Renal pelvis (tissue), 12 donors: ENCODE measurements at places on chromosomes 7 and 10.

DNA sequence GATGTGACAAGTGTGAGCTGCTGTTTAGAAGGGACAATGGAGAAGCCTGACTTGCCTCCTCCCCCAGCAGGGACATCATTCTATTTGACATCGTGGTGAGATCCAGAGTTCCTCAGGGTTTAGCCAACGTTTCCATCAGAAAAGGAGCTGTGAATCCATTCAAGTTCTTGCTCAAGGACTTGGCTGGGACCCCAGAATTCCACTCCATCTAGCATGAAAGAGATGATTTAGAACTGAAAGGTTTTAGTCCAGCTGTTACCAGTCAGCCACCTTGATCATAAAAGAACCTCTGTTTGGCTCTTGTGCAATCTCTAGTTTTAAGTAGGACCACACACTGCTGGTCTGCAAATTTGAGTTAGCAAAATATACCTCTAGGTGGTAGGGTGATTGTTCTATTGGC, 337.6 kb downstream of the FRMD4A start:
- no peak for DNase-seq

DNA sequence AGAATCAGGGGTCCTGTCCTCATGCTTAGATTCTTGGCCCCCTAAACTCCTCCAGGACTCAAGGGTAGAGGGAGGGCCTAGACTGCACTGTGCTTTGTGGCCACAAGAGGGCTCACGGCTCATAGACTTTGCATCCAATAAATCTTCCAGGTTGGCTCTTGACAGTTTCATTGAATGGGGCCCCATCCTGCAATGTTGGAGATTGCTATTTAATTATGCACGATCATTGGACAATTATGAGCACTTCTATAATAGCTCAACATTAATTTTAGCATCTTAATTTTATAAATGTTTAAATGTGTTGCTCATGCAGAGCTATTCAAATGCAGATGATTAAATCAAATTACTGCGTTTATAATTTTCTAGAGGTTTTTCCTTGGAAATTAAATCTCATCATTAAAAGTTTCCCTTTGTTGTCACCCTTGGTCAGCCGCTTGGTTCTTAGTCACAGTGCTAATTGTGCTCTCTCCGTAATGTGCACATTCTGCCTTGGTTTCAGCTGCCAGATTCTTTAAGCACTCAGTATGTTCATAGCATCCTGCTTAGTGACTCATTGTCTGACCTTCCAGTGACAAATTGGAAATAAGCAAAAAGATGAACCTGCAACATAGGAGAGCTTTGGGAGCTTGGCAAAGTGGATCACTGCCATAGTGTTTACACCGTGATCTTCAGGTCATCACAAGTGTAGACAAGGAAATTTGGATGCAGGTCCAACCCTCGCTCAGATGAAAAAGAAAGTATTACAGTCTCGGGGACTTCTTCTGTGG, 33.4 kb upstream of the PLPP4 start:
- DNase-seq: peak; percentile 19

- DNase-seq: no peak
Measured at GRCh38 chr10:46524472-46525176, 31.8 kb downstream of the GPRIN2 start.

DNA sequence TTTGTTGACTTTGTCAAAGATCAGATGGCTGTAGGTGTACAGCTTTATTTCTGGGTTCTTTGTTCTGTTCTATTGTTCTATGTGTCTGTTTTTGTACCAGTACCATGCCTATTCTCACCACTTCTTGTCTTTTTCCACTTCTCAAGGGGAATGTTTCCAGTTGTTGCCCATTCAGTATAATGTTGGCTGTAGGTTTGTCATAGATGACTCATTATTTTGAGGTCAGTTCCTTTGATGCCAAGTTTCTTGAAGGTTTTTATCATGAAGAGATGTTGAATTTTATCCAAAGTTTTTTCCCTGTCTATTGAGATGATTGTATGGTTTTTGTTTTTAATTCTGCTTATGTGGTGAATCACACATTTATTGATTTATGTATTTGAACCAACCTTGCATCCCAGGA, 216.7 kb upstream of the RNF32 start:
- DNase-seq: no peak

GRCh38 chr7:138565451-138566114, 105.5 kb downstream of the TRIM24 start:
- no peak for DNase-seq

DNA sequence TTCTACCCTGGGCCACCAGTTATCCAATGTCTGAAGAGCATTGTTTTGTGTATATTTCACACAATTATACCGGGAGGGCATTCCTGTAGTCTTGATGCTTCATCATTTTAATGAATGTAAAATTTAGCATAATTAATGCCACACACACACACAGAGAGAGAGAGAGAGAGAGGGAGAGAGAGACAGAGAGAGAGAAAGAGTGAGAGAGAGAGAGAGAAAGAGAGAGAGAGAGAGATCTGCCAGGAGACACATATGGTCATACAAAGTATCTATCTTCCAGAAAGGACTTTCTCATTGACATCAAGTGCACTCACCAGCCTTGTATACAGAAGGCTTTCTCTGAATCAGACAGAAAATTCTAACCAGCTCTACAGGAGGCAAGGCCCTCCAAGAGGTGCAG, 72.3 kb downstream of the KLF6 start:
- no peak for DNase-seq

GRCh38 chr10:112465299-112465883, 18.4 kb downstream of the VTI1A start:
- no peak for DNase-seq

DNA sequence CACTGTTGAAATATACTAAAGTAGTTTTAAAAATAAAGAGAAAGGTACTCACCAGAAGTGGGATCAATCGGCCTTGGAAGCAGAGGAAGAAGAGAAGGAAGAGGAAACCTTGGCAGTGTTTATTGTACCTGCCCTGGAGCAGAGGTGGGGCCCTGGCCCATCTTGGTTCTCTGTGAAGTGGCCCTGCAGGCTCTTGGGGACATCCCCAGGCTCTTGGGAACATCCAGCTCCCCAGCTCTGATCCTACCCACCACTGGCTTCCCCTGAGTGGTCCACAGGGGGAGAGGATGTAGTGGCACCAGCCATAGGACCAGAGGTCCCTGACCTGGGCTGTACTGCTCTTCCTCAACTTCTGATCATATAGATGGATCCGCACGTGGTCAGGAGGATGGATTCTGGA, 22.3 kb upstream of the RET start:
- no peak for DNase-seq

GRCh38 chr10:58010073-58010702, 257.5 kb downstream of the IPMK start:
- DNase-seq: no peak

DNA sequence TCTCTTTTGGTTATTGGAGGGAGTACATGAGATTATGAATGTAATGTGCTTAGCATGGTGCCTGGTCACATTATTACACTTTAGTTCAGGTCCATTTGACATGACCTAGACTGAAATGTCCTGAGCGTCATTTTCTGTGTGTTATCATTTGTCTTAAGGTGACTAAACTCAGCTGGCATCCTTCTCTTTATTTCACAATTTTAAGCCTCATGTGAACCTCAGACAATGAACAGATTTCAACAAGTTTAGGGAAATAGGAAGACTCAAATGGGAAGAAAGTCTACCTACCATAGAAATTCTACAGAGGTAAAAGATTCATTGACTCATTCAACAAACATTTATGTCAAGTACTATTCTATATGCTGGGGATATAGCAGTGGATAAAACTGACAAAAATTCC, 70.2 kb upstream of the EXOC6 start:
- DNase-seq: no peak

GRCh38 chr10:62580396-62580795, 206.2 kb downstream of the ZNF365 start:
- DNase-seq: no peak

- DNase-seq: peak; percentile 12
Measured at GRCh38 chr7:111380945-111381344, 181.3 kb downstream of the IMMP2L start.

- no peak for DNase-seq
Measured at GRCh38 chr7:156025675-156026074, 213.4 kb upstream of the SHH start.

DNA sequence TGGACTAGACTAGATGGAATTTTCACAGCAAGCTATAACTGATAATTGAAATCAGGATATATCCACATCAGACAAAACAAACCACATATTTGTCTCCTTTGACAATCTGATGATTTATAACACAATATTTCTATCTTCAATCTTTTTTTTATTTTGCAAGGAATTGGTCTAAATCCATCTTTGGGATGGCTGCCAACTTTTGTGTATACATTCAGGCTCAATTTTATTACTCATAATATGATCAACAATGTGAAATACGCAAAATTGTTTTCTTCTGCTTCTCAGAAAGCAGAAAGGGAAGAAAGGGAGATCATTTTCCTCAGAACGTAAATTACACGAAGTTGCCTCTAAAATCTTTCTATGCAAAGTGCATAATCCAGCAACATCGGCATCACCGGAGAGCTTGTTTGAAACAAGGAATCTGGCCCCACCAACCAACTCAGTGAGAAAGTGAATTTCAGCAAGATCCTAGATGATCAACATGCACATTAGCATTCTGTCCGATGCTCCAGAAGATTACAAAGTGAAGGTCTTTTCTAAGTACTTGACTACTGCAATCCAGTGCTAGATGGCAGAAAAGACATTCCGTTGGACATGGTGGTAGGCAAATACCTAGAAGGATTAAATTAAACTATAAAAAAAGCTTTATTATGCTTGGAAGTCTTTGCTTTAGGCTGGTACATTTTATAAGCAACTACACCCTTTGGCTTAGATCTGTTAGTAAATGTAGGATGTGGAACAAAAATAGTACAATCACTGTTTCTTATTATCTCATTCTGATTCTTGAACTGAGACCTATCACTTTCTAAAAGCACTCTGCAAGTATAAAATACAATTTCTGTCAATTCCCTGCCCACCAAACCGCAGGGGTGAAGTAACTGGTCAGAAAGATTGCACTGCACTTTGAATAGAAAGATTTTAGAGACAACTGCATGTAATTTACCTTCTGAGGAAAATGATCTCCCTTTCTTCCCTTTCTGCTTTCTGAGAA, 126.4 kb upstream of the RSU1 start:
- DNase-seq: no peak

- no peak for DNase-seq
Measured at GRCh38 chr10:129627442-129627841, 160.4 kb downstream of the MGMT start.

DNA sequence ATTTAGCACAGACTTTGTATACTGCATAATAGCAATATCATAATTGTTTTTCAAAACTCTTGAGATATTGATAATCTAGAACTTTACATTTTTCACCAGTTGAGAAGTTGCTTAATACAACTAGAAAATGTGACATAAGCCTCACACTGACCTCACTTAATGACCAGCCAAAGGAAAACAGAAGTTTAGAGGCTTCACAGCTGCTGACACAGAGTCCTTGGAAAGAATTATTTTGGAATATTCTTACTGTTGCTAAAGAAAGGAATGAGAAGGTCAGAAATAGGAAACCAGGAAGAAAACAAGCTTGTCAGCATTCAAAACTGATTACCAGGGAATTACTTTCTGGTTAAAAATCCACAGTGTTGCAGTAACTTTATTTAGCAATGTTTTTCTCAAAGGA, 35.5 kb upstream of the WASL start:
- peak; percentile 69 for DNase-seq

DNA sequence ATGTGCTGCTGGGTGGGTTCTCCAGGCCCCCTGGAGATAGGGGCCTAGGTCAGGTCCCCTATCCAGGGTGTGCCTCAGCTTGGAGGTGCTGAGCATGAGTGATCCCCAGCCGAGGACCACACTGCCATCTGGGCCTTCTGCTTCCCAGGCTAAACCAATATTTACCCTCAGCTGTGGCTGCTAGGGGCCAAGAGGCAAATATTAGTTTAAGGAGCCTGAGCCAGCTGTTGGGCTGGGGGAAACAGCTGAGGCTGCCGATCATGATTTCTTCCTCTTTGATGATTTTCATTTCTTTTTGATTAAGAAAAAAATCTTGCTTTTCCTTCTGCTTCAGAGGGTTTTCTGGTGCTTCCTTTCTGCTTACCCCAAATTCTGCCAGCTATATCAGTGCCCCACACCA, 83.4 kb downstream of the NEURL1 start:
- DNase-seq: no peak

DNA sequence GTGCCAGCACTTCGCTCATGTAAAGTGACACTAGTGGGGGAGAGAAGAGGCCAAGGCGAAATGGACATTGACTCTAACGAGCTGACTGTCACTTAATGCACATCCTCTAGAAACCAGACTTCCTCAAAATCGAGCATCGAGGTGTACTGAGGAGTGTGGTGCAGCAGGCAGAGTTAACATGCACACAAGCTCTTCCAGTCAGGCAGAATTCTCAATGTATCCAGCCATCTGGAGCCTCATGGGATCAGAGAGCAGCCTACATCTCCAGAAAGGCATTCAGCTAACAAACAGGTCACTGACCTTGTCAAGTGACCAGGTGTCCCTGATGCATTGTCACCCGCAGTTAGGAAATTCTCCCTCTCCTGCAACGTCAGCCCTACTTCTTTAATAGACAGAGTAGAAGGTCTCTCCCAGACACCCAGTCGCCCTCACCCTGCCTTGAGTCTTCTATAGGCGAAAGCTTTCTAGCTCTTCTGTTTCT, 259.8 kb upstream of the AOAH start:
- no peak for DNase-seq

GRCh38 chr10:117723343-117723742, 180.8 kb downstream of the EMX2 start:
- no peak for DNase-seq

DNA sequence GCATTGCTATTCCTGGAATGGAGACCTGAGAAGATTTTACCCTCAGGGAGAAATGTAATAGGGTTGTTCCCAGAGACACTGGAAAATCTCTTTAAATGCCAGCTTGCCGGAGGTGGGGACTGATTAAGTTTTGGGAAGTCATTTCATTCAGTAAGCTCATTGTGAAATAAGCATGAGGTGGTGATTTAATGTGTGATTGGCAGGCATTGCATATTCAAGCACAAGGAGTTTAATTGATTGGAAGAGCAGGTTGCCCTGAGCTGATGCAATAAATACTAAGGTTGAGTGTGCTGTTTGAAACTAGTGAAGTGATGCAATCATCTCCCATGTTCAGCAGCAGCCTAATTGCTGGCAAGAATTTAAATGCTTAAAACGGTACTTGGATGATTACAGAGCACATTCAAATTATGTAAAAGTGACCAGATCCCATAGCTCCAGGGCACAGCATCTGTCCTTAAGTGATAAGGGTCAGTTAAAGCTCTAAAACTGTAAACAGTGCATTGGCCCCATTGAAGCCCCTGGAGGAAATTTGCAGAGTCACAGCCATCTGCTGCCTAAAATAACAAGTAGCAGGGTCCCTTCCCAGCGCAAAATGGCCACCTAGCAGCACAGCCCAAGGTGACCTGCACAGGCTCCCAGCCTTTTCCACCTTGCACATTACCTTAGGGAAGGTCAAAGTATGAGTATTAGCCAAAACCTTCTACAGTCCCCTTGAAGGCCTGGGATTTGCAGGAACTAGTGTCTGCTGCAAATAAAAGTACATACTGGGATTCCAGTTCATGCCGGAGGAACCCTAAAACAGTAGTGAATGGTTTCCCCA, 92.1 kb downstream of the CCDC71L start:
- no peak for DNase-seq

- DNase-seq: no peak
Measured at GRCh38 chr7:49279891-49280290, 355.5 kb downstream of the CDC14C start.
